Motor neuron (in vitro differentiated cells): ENCODE measurements at places on chromosomes 7 and 10.

DNA sequence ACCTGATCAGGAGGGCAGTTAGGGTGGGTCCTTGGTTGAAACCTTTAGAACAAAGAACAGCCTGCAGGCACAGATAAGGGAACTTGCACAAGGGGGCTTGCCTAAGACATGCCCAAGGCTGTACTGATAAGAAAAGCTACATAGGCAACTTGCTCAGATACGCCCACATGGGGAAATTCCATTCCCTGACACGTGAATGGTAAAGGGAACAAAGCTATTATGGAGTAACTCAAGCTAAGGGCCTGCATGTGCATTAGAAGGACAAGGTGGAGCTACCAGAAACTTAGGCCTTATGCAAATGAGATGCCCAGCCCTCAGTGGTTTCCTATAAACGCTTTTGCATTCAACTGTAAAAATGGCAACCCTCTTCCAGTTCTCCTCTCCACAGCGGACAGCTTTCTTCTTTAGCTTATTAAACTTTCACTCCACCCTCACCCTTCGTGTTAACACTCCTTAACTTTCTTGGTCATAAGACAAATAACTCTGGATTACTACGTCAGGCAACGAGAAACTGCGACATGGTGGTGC lies 1192.1 kb upstream of the CELF2 start:
- no peak for ATAC-seq

DNA sequence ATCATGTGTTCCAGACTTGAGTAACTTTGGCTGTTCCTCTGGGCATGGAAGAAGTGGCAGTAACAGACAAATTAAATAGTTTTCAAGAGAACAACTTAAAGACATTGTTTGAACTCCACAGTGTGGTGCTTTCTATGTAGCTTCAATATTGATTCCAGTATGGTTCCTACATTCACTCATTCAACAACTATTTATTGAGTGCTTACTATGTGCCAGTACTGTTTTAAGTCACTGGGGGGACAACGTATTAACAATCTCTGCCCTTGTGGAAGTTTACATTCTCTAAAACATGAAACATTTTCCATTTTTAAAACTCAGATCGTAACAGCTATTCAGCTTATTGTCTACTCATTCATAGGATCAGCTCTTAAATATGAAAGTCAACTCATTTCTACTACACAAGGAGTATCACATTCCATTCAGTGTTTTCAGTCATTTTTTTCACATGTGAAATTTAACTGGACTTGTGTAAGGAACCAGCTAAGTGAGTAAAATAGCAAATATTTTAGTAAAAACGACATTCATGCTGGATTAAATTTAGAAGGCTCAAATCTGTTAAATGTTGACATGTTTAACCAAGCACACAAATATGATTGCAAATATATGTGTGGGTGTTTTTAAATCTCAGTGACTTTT lies 13.6 kb upstream of the CUBN start:
- no peak for ATAC-seq

GRCh38 chr10:133237241-133237587 lies 441 bp upstream of the VENTX start:
- peak; percentile 10 for ATAC-seq

DNA sequence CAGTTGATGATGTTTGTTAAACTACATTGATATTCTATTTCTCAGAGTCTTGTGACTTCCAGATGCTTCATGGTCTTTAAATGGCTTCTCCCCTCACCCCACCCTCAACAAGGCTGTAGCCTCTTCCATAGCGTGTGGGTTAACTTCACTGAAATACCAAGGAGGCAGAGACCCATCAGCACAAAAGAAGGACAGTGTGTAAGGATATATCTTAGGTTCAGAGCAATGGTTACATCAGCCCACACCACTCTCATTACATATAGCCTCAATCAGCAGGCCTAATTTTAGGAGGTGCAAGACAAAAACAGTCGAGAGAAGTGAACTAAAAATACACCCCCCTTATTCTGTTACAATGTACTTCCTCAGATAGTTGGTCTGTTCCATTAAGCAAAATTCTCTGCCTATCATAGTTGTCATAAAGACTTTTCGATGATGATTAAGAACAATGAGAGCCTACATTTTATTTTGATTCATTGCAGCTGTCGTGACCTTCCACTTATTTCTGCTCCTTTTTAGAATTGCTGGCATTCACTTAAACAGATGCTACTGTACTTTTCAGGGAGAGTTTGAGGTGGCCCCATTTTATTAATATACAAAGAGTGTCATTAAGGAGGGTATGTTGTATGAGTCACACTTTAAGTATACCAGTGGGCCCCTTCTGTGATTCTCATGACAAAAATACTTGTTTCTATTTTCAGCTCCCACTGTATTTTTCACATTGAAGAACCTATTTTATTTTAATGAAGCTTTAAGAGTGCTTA lies 52.1 kb downstream of the WIPF3 start:
- peak; percentile 55 for ATAC-seq

- ATAC-seq: no peak
Observed at GRCh38 chr10:93296151-93296550, 186.0 kb downstream of the MYOF start.

- peak; percentile 18 for ATAC-seq
Observed at GRCh38 chr7:47635091-47636080, 53.5 kb upstream of the TNS3 start.

GRCh38 chr7:50304911-50305582 lies 531 bp downstream of the IKZF1 start:
- peak; percentile 44 for ATAC-seq

GRCh38 chr10:5723692-5724091 lies 39.1 kb downstream of the TASOR2 start:
- ATAC-seq: no peak

DNA sequence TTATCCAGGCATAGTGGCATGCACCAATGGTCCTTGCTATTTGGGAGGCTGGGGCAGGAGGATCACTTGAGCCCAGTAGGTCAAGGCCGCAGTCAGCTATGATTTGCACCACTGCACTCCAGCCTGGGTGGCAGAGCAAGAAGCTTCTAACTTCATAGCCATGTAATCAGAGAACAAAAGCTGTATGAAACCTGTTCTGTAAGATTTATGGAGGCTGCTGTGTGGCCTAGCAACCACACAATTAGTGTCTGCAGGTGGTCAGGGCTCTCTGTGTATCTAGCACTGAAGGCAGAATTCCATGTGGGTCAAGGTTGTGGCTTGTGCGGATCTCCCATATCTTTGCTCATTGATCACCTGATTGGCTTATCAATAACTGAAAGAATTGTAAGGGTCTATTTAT lies 221.5 kb upstream of the FOXK1 start:
- ATAC-seq: no peak
